ENCODE measurements at places on chromosomes 7 and 10. TPM values are rescaled to one million over a fixed set of nuclear protein-coding genes. Genes with fewer than 3 reads are reported as not detected.

Gene LCOR
- total RNA-seq: 33.3 TPM

Gene LRRN3
- total RNA-seq: 52.3 TPM

GRCh38 chr7:43198599-43199090, 86.2 kb downstream of the HECW1 start:
- no peak for DNase-seq

Gene TNKS2
- 41.0 TPM for total RNA-seq

GRCh38 chr10:31635415-31636065, 293.1 kb downstream of the ARHGAP12 start:
- no peak for DNase-seq

Gene MMP21
- 0.44 TPM for total RNA-seq

DNA sequence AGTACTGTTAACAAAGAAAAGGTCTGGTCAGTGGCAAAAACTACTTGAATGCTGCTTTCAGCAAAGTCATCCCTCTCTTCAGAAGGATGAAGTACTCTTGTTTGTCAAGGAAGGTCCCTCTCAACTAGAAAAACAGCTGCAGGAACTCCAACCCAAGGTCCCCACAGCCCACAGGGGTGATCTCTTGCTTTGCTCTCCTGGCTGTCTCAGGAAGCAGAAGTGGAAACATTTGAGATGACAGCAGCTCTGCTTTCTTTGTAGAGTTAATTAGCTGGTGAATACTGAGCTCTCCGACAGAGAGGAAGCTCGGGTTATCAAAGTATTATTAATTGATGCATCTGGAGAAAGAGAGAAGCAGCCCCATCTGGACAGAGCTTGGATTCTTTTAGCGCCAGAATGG, 25.4 kb upstream of the LRGUK start:
- DNase-seq: no peak

DNA sequence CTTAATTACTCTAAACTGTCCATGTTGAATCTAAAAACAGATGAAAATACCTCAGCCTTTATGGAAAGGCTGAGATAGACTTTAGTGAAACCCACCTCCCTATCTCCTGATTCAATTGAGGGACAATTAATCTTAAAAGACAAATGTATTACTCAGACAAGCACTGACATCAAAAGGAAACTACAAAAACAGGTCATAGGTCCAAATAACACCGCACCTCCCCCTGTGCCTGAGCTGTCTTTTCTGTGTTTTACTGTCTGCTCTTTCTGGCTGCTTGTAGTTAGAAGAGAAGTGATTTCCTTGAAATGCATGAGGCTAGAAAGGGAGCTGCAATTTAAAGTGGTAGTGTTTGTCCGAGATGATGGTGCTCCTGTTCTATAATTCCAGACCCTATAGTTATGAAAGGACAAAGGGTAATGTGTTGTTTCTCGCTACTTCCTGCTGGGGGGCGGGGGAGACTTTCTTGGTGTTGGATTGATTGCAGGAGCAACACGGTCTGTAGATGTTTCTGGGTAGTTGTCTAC, 16.0 kb downstream of the AKR1C8 start:
- no peak for DNase-seq

GRCh38 chr7:86644282-86645224, 844 bp downstream of the GRM3 start:
- DNase-seq: no peak

DNA sequence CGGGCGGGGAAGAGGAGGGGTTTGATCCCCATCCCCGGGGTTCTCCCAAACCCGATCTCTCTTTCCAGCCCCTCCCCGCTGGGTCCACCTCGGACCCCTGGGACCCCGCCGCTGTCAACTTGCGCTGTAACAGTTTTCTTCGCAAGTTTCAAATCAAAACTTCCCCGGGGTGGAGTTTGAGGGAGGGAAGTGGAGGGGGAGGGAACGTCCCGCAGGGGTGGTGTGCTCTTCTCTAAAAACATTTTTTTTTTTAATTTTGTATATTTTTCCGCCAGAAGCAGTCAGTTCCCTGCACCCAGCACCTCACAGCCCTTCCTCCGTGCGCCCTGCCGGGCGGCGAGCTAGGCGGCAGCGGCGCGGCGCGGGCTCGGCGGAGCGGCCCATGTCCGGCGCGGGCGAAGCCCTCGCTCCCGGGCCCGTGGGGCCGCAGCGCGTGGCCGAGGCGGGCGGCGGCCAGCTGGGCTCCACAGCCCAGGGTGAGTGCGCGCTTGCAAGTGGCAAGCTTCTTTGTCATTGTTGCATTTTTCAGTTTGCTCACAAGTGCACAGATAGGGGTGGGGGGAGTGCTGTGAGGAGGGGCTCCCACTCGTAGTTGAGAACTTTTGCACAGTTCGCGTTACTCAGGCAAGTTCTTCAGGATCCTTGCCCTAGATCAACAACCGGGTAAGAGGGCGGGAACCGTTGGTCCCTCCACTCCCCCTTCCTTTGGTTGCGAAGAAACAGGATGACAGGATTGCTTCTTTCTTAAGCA, 933 bp downstream of the MDFIC start:
- peak; percentile 53 for DNase-seq

Gene BMPER
- total RNA-seq: 0.20 TPM

DNA sequence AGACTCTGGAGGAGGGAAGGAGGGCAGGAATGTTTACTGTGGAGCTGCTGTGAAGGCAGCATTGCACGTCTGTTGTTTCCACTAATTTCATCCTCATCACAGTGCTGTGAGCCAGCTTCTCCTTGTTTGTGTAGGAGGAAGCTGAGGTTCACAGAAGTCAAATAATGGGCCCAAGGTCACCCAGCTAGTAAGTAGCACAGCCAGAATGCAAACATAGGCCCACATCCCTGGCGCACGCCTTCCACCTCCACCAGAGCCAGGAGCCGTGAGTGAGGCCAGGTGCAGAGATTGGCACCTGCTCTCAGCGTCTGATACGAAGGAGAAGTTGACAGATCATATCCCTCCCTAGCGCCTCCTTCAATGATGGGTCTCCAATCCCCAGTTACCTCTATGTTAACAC, 93.6 kb downstream of the HTR5A start:
- DNase-seq: no peak

DNA sequence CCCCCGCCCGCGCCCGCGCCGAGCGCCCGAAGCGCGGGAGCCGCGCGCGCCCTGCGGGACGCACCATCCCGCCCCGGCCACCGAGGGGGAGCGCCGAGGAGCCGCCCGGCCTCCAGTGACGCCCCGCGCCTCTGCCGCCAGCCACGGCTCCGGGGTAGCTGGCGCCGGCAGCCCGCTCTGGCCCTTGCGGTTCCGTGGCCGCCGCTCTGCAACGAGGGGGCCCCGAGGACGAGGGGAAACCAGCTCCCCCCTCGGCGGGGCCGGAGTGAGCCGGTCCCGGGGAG, at the start of gene PAXIP1:
Gene PAXIP1 (minus strand): TSS at position 33 of the 284 bp plus-strand sequence. CDS start 195 bp downstream, outside the sequence.
- no peak for DNase-seq

Gene WASL
- total RNA-seq: 9.1 TPM

Gene TMEM196
- total RNA-seq: not detected

Gene VAX1
- not detected for total RNA-seq

Gene ANXA8
- total RNA-seq: not detected

DNA sequence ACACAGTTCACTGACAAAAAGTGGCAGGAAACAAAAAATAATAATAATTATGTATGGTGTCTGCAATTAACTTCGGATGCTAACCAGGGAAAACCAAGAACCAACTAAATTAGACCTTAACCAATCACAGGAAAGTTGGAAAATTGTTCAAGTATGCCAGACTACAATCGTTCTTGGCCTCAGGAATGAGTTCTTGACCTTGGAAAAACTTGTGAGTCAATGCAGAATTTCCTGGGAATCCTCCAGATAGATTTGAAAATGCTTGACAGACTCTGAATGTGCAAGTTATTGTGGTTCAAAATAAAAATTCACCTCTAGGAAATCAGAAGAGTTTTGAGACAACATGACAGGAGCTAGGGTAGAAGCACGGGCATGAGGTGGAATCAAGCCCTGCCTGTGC, 171.5 kb downstream of the C7orf25 start:
- DNase-seq: no peak

GRCh38 chr10:35270100-35270499, 66.2 kb upstream of the CCNY start:
- DNase-seq: no peak

DNA sequence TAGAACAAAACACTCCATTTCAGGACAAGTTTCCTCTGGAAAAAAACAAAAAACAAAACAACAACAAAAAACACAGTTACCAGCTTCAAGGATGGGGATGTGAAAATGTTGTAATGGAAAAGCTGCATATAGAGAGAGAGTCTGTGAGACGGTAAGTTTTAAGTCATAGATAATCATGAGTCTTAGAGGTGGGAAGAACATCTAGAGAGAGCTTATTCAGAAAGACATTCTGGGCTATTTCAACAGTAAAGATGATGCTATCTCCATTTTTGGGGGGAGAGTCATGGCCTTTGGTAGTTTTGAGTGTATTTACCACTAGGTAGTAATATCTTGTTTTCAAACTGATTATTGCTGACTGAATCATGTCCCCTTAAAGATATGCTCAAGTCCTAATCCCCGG, 23.3 kb upstream of the INPP5F start:
- no peak for DNase-seq

DNA sequence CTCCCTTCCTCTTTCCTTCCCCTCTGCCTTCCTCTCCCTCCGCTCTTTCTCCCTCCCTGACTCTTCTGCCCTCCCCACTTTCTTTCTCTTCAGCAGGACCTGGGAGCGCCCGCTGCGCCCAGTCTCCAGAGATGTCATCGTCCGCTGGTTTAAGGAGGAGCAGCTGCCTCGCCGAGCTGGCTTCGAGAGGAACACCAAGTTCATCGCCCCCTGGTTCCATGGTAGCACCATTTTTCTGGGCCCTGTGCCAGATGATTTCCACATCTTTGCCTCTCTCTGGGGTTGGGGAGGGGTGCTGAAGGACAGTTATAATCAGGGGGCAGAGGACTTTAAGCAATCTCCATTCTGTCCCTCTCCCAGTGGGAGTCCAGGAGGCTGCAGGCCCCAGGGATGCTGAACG, 71.6 kb downstream of the SH2D4B start:
- DNase-seq: no peak

GRCh38 chr7:10708447-10708846, 265.2 kb upstream of the PHF14 start:
- DNase-seq: no peak

- DNase-seq: no peak
Observed at GRCh38 chr7:31134246-31135188, 82.4 kb downstream of the ADCYAP1R1 start.

- DNase-seq: no peak
Observed at GRCh38 chr10:60035984-60036383, 129.6 kb upstream of the CCDC6 start.

Gene SEC31B
- 47.6 TPM for total RNA-seq

DNA sequence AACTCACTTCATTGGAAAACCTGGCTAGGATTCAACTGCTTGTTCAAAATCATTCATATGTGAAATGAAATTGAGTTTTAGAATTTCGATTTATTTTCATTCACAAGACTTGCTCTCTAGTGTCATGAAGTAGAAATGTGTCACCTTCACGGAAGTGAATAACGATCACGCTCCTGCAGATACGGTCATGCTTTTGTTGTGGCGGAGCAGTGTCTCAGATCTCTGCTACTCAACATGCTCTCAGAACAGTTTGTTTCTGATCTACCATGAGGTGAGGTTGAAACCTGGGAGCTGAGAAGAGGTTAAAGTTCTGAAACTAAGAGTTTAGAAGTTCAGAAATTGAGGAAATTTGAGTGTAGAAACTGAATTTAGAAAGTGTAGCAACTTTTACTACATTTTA, 13.8 kb upstream of the PITRM1 start:
- DNase-seq: peak; percentile 26

DNA sequence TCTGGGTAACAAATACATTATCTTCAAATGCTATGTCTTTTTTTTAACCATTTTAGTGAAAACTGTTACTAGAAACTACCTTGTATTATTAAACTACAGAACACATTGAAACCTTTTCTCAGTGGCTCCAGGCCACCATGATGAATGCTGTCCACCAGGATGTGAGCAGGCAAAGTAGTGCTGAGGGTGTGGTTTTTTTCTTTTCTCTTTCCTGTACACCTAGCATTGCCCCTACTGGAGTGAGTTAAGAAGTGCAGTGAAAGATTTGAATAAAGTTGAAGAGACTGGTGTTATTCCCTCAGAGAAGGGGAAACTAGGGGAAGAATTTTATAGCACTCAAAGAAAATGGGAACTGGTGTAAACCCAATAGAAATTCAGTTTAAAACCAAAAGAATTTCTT, 120.0 kb upstream of the SAMD8 start:
- DNase-seq: no peak

DNA sequence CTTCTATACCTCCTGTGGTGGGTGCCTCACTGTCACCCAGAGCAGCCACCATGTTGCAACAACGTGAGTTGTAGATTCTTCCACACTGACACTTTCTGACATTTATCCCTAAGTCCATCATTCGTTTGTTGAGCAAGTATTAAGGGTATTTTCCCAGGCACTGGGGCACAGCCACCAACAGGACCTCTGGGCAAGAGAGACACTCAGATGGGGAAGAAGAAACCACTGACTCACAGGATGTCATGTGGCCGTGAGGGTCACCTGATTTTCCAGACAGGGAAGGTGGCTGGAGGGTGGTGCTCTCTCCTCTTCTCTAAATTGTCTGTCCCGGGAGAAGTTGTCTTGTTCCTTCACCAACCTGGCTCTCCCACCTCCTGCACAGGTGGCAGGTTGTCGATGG, 51.7 kb upstream of the PPIF start:
- no peak for DNase-seq

- DNase-seq: no peak
Observed at GRCh38 chr10:96288151-96288621, 16.0 kb upstream of the DNTT start.

Gene ASB15
- total RNA-seq: not detected

DNA sequence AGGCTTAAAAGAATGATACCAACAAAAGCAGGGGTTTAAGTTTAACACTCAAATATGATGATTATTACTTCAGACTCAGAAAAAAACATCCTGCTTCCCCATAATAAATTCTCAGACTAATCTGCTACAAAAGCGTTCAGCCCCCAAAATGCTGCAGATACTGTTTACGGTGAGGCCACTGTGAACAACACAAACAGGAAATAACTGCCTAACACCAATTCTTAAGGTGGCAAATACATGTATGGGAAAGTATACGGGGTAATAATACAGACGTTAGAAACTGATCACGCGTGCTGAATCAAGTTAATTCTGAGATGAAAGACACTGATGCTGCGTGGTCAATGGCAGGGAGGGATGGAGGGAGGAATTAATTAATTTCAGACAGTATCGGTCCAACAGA, 62.0 kb upstream of the RHEB start:
- no peak for DNase-seq

Data from T-cell (primary cell).